M059J (cell line): ENCODE measurements at places on chromosomes 1 and 21. TPM values are rescaled to one million over a fixed set of nuclear protein-coding genes. Genes with fewer than 3 reads are reported as not detected.

G0S2 gene
- 267 and 322 TPM in 2 replicates for total RNA-seq

LEFTY1 gene
- total RNA-seq: 0.10 TPM in 1 of 2 replicates, not detected in the other

CLDN19 gene
- not detected in 2 replicates for total RNA-seq

ACOT11 gene
- total RNA-seq: 0.64 and 0.66 TPM in 2 replicates

DNA sequence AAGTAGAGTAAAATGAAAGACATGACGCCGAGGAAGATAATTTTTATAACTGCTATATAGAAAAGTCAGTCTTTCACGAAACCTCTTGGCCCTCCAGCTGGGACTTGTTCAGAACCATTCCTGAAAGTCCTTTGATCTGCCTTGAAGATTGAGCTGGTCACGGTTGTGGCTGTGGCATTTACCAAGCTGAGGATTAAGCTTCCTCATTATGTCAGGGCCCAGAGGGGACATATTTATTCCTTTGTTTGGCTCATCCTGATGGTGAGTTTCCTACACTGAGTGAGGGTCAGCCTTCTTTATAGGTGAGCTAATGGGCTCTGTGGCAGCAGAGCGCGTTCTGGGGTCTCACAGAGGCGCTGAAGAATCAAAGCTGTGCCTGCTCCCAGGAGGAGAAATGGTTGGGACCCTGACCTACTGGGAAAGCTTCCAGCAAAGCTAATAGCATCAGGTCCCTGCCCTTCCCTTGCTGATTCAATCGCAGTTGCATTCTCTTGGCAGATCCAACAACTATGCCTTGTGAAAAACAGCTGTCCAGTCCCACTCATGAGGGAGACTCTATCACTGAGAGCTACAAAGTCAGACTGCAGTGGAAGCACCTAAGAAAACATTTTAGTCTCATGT lies 43.2 kb upstream of the PBX1 start:
- no peak for DNase-seq

DNA sequence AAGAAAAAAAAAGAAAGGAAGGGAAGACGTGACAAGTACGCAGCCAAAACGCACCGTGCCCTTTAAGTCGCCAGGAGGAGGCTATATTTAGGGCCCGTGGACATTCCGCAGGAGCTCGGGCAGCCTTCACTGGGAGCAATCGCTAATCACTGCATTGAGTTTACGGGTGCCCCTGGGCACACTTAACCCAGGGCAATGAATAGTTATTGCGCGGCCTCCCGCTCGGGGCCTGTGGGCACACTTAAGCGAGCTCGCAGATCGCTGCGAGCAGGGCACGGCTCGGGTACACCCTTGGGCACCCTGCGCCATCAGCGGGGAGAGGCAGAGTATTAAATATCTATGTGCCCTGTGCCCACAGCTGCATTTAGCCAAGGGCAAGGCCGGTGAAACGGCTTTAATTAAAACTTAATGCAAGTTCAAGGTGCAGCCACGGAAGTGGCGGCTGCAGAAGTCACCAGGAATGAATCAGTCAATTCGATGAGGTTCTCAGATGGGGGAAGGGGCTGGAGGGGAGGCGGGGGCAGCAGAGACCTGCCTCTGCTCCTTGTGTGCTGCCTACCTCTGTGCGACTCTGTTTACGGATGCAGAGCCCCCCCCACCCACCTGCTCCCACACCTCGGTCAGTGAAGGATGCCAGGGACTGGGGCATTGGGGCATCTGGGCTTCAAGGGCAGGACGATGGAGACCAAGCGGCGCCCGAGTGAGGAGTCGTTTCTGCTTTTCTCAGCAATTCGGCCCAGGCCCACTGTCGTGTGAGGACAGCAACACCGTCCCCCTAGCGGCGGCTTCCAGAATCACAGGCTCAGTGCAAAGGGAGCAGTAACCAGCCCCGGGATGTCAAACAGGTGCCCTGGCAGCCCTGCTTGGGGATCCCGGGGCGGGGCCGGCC lies 51.8 kb upstream of the TARDBP start:
- peak; percentile 61 for DNase-seq

- no peak for DNase-seq
Measured at GRCh38 chr1:22699681-22700520, 10.7 kb upstream of the EPHB2 start.

DNA sequence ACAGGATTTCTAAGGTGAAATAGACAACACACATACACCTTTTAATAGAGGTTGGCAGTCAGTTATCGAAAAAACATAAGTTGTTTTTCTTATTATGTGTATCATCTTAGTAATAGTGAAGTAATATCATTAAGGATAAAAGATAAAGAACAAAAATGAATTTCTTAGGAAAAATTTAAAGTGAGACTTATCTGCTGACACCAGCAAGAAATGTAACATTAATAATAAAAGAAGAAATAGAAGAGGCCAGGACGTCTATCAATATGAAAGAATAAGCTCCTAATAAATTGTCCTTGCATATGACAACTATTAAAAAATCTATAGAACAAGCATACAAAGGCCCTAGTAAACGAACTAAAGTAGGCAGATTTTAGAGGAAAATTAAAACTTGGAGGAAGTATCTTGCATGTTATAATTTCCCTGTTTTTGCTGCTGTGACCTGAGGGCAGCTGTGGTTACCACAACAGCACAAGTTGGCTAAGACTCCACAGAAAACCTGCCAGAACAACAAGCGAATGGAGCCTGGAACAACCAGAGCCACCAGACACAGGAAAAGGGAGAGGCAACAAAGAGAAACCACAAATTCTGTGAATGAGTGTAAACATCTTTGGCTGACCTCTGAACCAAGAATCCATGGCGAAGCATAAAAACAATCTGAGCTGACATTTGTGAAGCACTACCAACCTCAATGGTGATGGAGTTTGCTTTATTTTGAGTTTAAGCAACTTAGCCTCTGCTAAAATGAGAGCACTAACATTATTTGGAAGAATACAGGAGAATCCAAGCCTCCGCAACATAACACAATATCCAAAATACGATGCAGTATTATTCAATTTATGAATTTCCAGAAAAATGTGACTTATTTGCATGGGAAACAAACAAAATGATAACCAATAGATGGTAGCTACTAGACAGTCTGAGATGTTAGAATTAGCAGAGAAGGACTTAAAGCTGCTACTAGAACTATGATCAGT lies 207.5 kb downstream of the KCNT2 start:
- peak; percentile 98 for DNase-seq

GRCh38 chr1:71967670-71968069 lies 314.7 kb downstream of the NEGR1 start:
- no peak for DNase-seq

- DNase-seq: no peak
Measured at GRCh38 chr21:45791562-45792418, 148.3 kb downstream of the PCBP3 start.

DNA sequence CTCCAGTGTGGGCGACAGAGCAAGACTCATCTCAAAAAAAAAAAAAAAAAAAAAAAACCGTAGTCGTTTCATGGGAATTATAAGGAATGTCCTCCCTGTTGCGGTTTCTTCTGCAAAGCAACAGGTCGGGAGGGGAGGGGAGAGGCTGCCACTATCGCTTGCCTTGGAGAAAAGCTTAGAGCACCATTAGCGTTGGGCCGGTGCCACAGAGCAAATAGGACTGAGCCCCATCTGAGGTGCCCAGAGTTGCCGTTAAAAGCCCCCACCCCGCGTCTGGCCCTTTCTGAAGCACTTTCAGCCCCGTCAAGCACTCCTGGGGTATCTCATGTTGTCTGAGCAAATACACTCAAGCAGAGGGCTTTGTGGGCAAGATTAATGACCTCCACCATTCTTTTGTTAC lies 2.2 kb downstream of the RIPPLY3 start:
- DNase-seq: no peak

DNA sequence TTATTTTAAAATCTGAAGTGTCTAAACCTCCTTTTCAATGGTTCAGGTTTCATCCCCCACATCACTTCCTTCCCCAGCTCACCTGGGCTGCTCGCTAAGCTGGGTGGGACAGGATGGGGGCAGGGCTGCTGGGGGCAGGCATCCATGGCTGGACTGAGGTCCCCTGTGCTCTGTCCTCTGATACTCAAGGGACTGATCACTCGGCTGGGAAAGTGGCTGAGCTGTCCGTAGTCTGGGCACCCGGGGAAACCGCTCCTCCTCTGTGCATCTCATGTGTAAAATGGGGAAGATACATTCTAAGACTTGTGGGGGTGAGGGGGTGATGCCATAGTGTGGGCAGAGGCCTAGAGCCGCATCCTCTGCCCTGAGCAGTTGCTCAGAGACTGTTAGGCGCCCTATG lies 411.2 kb downstream of the MATN1 start:
- DNase-seq: no peak

DNA sequence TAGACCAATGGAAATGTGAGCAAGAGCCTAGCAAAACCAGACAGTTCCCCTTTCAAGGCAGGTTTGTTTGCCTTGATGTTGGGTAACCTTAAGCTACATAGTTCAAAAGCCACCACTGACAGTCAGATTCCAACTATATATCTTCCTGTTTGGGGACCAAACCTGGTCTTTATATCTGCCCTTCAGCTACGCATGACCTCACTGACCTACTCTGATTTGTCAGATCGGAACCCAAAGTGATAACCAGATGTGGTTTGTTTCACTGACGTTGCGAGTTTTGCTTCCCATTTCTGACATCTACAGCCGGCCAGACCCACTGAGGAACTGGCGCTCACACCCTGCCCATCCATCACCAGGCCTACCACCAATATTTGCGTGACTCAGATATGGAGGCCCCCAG lies 361.1 kb upstream of the CHRM3 start:
- no peak for DNase-seq

GRCh38 chr1:184635980-184636431 lies 118.7 kb downstream of the EDEM3 start:
- no peak for DNase-seq

DNA sequence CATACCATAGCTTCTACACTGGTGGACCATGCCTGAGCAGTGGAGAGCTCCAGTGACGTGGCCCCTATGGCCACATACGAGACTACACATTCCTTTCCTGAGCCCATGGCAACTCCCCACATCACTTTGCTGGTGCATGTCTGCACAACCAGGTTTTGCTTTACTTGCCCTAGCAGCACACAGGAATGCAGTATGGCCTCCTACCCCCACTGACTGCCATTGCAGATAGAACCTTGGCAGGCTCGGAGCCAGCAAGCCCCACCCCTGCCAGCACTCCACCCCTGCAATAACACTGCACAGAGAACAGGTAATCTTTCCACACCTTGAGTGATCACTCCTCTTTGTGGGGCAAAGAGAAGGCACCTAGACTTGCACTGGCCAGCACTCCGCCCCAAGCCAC lies 531.9 kb upstream of the CAMK1G start:
- DNase-seq: no peak

GRCh38 chr1:246784621-246785493 lies 60.6 kb downstream of the SCCPDH start:
- DNase-seq: peak; percentile 15

GRCh38 chr1:89686520-89686919 lies 53.6 kb downstream of the LRRC8C start:
- DNase-seq: no peak

DNA sequence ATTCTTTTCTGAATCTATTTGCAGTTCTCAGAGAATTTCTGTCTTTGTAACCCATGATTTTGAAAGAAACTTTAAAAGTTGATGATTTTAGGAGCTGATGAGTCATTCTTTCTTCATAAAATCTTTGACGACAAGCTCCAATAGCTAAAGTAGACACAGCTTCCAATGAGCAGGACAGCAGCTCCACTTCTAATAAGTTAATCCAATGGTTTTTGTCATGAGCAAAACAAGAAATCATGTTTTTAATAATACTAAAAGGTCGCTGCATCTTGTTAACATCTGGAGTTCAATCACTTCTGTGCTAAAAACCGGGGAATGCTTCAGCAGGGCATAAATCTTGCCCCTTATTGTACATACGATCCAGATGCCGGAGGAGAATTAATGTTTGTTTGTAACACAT lies 48.9 kb upstream of the GORAB start:
- DNase-seq: no peak
